ENCODE measurements at places on chromosomes 3 and 15. TPM values are rescaled to one million over a fixed set of nuclear protein-coding genes. Genes with fewer than 3 reads are reported as not detected.

DNA sequence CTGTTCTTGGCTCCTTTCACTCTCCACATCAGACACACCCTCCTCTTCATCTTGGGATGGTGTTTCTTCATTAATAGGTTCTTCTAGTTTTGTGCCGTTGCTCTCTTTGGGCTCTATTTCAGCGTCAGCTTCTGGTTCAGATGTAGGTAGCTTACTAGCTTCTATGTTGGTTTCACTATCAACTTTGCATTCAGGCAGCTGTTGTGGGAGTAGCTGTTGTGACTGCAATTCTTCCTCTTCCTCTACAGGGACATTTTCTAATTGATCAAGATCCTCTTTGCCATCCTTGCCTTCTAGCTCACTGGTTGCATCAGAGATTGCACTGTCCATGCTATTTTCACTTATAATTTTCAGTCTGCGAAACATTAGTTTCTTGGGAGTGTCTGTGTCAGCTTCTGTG is 80.1 kb downstream of the SETD2 start:
- DNase-seq, result no peak

DNA sequence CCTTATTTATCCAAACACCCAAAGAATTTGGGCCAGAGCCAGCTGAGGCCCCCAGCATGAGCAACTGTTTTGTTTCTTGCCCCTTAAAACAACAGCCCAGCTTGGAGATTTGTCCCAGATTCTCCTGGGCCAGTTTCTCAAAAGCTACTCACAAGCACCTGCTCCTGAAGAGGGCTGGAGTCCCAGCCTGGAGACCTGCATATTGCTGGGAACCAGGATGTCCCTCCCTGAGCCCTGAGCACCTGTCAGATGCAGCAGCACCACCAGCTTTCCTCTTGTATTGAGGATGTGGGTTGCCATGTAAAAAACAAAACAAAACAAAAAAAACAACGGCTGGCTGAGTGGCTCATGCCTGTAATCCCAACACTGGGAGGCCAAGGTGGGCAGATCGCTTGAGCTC is 7.0 kb upstream of the RFT1 start:
- no peak for DNase-seq

GRCh38 chr3:123737168-123737567 is 147.0 kb downstream of the MYLK start:
- no peak for DNase-seq

GRCh38 chr15:74835312-74835823 is 7.6 kb downstream of the ULK3 start:
- DNase-seq, result peak; percentile 91

- DNase-seq, result no peak
These were observed 386.5 kb upstream of the TPM1 start for GRCh38 chr15:62656071-62656470.

The EPHA3 gene
- total RNA-seq, result not detected

GRCh38 chr15:68337826-68338225 is 60.3 kb downstream of the FEM1B start:
- DNase-seq, result no peak

- no peak for DNase-seq
These were observed 31.7 kb downstream of the LIMD1 start for GRCh38 chr3:45626096-45626887.

DNA sequence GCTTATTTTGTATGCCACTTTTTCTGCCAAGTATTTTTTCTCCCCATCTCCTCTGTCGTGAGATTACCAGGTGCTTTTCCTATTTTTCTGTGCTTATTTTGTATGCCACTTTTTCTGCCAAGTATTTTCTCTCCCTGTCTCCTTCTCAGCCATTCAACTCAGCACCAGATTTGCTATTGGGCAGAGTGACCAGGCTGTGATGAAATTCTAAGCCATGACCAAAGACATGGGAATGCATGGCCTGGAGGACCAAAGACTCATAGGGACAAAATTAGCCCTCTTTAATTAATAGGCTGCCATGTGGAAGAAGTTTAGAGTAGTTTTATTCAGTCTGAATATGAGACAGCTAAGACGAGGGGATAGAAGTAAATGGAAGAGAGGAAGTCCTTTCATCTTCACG is 257.4 kb downstream of the SQOR start:
- no peak for DNase-seq

The KAT2B gene
- total RNA-seq, result 1.7 TPM

- DNase-seq, result no peak
These were observed 21.4 kb downstream of the GRAMD2A start for GRCh38 chr15:72176159-72176558.

The MUC4 gene
- total RNA-seq, result 0.08 TPM

The SLITRK3 gene
- total RNA-seq, result not detected

DNA sequence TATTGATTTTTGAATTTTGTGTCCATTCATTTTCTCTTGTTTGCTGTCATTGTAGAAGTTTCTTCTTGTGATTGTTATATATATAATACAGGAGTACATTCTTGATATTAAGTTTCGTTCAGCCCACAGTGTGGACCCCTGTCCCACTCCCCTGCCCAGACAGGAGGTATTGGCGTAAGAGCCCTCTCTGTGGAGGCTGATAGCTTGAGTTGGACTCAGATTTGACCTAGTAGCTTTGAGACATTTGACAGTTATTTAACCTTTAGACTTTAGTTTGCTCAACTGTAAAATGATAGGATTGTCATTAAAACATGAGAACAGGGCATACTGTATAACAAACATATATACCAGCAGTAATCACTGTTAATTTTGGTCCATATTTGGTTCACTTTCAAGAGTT is 27.1 kb downstream of the GPR171 start:
- no peak for DNase-seq

GRCh38 chr15:39079296-39079847 is 501.5 kb upstream of the THBS1 start:
- no peak for DNase-seq

The CACNA1D gene
- total RNA-seq, result 17.1 TPM

The CPNE4 gene
- total RNA-seq, result not detected

The TP63 gene
- total RNA-seq, result not detected

GRCh38 chr15:70532531-70533186 is 230.7 kb downstream of the UACA start:
- DNase-seq, result no peak

The RAB6B gene
- total RNA-seq, result not detected

The PLSCR2 gene
- total RNA-seq, result not detected

GRCh38 chr3:158159714-158160113 is 49.8 kb downstream of the RSRC1 start:
- no peak for DNase-seq

GRCh38 chr3:55089211-55089610 is 161.4 kb upstream of the LRTM1 start:
- DNase-seq, result no peak

GRCh38 chr3:45929042-45929679 is 14.1 kb upstream of the CXCR6 start:
- peak; percentile 42 for DNase-seq

DNA sequence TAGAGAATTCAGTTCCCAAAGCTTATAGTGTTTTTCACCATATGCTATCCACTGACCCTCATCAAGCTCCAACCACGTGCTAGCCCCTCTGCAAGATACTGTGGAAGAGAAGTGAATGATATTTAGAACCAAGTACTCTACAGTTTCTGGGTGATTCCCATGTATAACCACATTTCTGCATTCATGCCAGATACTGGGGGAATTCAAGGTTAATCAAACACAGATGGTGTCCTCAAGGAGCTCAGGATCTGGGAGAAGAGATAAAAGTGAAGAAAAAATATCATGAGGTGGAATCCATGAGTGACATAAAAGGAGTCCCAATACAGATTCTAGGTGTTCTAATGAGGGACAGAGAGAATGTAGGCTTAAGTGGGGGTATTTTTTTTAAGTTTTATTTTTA is 195.8 kb downstream of the FHIT start:
- DNase-seq, result no peak

DNA sequence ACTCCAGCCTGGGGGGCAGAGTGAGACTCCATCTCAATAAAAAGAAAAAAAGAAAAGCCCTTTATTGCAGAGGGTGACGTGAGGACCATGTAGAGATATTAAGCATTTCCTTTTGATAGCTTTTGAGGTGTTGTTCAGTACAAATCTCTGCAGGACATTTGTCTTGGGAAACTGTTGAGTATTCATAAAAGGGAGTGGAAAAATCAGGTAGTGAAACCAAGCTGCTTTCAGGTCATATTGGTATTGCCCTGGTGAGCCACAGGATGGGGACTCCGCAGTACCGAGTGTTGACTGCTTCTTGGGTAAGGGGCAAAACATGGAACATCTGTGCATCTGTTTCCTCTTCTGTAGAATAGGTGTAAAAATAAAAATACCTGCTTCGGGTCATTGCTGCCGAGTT is 9.9 kb downstream of the ITPR1 start:
- no peak for DNase-seq

The KLHL40 gene
- total RNA-seq, result not detected

DNA sequence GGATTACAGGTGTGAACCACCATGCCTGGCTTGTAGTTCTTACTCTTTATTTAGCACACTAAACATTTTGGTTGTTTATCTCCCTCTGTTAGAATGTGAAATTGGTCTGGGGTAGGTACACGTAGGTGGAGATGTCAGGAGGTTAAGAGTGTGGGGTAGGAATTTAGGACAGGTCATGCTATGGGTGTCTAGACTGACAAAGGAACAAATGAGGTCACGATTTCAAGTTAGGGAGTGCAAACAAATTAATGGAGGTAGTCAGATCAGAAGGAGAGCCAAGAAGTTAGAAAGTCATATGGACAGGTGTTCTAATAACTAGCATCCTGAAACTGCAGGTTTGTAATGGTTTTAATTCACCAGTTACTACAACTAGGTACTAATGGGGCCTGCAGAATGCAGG is 19.8 kb downstream of the CDV3 start:
- no peak for DNase-seq

- no peak for DNase-seq
These were observed 113.2 kb downstream of the SOX2 start for GRCh38 chr3:181824961-181825360.

The GRAMD1C gene
- 0.10 TPM for total RNA-seq

- DNase-seq, result peak; percentile 28
These were observed 102.0 kb upstream of the MYRIP start for GRCh38 chr3:39707314-39707909.

GRCh38 chr3:14605067-14605466 is 46.5 kb upstream of the CCDC174 start:
- DNase-seq, result no peak

- no peak for DNase-seq
These were observed 83.9 kb upstream of the KCNAB1 start for GRCh38 chr3:156036258-156037053.

DNA sequence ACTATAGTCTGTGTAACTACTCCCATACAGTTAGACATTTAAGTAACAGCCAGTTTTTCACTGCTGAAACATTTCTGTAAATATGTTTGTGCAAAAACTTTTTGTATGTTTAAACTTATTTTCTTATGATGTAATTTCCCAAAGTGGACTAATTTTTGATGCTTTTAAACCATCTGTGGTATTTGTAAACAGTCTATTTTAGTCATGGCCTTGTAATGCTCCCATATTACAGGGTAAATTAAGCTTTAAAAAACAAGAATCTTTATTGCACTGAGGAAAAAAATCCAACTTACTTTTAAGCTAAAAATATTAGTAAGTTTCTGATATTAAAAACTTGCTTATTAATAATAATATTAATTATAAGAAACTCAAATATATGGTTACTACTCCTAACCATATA is 13.5 kb downstream of the CCDC14 start:
- DNase-seq, result no peak

GRCh38 chr3:58345457-58345856 is 12.8 kb downstream of the PXK start:
- DNase-seq, result no peak

- no peak for DNase-seq
These were observed 37.3 kb upstream of the ATP10A start for GRCh38 chr15:25900431-25900830.

Measured in HT-29 (cell line).